Astrocyte of the spinal cord (primary cell): ENCODE measurements at places on chromosomes 12 and 14.

DNA sequence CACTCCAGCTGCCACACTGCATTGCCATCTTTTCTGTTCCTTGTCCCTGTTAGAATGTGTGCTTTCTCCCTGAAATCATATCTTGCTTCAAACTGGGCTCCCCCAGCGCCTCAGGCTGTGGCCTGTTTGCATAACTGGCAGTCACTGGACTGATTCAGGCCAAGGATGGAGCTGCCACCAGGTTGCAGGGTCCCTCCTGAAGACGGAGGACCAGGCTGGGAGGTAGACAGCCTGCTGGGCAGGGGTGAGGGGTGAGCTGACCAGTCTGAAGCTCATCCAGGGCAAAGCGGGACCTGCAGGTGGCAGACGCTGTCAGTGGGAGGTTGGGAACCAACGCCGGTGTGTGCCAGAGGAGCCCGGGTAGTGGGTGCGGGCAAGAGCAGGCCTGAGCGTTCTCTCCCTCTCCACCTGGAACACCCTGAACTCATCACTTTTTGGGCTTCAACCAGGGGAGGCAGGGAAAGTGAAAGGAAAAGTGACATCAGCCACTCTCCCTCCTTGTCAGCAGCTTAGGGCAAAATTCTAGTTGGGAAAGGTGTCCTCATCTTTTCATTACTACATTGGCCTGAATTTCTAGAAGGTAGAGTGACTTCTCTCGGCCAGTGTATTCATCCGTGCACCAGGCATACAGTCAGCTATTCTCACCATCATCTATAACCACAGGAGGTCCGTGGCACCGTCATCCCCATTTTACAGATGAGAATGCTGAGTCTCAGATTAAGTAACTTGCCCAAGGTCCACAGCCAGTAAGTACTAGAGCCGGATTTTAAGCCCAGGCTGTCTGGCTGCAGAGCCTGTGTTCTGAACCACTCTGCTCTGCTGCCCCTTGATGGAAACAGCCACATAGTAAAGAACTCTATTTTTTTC is 219.1 kb downstream of the SLC41A2 start:
- DNase-seq = no peak

DNA sequence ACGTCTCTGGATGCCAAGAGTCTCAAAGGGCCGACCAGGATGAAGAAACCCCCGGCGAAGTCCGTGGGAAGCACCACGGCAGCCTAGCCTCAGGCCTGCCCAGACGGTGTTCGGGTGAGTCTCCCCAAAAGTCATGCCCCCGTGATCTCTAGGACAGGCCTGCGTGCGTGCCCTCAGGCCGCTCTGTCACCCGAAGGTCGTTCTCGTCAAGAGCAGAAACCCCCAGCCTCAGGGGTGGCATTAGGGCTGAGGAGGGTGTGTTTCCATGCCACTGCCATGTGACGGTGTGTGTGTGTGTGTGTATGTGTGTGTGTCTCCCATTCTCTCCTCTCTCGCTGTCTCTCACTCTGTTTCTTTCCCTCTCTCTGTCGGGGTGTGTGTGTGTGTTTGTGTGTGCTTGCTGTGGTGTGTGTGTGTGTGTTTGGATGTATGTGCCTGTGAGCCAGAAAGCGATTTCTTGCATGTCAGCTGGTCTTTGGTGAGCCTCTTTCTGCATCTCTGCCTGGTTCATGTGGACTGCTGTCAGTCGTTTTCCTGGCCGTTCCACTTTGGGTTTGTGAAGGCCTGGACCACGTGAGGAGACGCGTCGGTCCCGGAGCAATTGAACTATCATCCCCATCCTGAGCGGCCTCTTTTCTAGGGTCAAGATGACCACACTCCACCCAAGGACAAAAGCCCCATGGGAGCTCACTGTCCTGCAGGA is 772.5 kb upstream of the ALG10B start:
- DNase-seq = no peak

- DNase-seq = no peak
These were observed 79.6 kb upstream of the PSMA6 start for GRCh38 chr14:35212471-35213142.

DNA sequence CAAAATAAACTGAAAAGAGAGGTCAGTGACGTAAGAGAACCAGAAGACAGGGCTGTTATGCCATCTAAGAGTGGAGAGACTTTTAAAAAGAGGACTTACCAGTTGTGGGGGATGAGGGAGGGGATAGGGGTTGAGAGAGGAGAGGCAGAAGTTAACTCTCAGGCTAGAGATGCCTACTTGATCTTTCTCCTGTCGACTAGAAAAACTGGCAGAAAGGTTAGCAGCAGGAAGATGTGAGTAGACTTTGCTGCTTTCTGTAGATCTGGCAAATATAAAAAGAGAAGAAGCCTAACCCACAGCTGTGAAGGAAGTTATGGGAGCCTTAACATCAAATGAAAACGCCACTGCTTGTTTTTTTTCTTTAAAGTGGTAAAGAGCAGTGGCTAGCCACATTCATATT is 10.7 kb downstream of the CREBL2 start:
- DNase-seq = no peak

DNA sequence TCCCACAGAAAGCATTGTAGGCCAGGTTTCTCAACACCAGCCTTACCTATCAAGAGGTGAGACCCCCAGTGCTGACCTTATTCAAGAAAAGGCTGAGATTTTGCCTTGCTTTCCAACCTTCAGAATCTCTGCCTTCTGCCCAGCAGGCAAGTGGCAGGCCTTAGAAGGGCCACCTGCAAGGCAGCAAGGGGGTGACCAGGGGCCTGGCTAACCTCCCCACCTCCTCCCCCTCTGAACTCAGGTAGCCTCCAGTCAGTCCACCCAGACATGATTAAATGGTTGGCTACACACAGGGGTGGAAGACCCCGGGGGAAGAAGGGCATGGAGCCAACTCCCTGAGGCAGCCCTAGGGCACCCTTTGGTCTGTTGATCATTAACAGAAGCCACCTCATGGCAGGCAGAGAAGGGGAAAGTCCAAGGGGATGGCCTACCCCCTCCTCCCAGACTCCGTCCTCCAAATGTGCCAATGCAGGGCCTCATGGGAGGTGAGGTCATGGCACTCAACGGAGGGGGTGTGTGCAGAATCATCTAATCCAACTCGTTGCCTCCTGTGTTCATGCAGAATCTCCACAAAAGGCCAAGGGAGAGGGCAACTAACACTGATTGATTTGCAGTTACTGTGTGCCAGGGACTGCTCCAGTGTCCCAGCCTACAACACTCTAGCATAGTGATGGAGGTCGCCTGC is 8.5 kb downstream of the ZFP36L1 start:
- DNase-seq = no peak

- DNase-seq = no peak
These were observed 55.8 kb downstream of the CCDC85C start for GRCh38 chr14:99548255-99548654.

- DNase-seq = peak; percentile 15
These were observed 492.2 kb downstream of the FLRT2 start for GRCh38 chr14:86022031-86022629.

DNA sequence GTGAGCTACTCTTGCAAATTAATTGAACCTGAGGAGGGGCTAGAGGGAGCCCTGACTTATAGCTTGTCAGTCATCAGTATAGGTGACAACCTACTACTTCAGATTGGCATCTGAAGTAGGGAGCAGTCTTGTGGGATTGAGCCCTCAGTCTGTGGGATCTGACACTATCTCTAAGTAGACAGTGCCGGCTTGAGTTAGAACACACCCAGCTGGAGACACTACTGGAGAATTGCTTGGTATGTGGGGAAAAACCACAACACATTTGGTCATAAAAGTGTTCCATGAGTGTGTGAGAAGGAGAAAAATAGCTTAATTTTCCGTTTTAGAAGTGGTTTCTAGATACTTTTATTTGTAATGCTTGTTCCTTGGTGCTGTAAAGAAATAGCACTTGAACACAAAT is 30.5 kb upstream of the DDHD1 start:
- no peak for DNase-seq

DNA sequence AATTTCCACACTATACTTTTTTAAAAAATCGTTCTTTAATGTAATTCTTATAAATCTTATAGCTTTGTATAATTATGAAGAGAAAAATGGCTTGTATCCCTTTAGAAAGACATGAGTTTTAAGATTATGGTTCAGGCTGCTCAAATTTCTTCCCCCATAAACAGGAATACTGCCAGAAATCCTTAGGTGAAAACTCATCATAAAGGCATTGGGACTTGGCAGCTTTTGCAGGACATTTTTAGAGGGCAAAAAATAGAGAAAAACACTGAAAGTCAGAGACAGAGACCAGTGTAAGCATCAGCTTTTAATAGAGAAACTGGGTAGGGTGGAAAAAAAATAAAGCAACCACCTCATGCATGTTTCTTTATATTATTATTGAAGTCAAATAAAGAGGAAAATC is 29.1 kb downstream of the LRRK2 start:
- DNase-seq = peak; percentile 73

- no peak for DNase-seq
These were observed 25.1 kb upstream of the CRIP2 start for GRCh38 chr14:105449276-105450122.

GRCh38 chr14:100529561-100530031 is 57.6 kb downstream of the BEGAIN start:
- DNase-seq = no peak

DNA sequence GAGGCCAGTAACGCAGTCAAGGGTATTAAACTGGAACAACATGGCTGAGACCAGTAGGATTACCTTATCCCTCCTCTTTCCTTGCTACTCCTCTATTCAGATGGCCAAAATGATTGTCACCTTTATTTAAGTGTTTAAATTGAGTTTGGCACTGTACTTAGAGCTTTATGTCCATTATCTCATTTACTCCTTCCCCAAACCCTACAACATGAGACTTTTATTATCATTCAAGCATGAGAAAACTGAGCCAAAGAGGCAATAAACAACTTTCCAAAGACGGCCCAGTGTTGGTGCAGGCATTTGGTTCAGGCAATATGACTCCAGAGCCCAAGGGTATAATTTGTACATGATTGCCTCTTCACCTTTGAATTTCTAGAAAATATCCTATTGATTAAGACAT is 370.9 kb upstream of the KITLG start:
- DNase-seq = no peak

DNA sequence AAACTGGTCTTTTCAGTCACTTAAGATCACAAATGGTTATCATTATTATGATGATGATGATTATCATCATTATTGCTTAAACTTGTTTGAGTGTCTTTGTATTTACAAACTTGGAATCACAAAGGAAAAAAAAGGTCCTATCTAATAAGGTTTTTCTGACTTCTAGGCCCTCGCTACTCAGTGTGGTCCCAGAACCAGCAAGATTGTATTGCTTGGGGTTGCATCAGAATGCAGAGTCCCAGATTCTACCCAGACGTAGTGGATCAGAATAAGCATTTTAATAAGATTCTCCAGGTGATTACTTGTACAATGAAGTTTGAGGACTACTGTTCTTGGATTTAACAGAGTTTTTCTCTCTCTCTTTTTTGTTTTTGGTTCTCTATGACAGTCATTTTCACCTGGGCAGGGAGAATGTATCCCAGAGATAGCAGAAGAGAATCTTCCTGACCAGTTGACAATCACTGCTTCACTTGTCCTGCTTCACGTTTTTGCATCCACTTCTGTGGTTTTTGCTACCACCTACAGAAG is 29.3 kb upstream of the PPP1R12A start:
- DNase-seq = no peak

DNA sequence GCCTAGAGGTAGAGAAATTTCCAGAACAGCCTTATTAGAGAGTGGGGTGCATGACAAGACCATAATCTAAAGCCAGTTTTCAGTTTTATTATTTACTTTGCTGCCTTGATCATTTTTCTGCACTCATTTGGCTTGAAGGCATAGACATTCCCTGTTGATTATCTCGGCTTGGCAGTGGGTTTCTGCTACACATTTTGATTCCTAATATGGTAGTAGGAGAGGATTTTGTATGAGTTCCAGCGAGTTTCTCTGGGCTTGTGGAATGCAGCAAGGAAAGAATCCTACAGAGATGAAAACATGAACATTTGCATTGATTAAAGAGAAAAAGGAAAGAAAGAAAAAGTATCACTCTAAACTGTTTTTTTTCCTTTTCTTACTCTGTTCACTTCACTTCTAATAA is 281.2 kb downstream of the PAWR start:
- peak; percentile 93 for DNase-seq

DNA sequence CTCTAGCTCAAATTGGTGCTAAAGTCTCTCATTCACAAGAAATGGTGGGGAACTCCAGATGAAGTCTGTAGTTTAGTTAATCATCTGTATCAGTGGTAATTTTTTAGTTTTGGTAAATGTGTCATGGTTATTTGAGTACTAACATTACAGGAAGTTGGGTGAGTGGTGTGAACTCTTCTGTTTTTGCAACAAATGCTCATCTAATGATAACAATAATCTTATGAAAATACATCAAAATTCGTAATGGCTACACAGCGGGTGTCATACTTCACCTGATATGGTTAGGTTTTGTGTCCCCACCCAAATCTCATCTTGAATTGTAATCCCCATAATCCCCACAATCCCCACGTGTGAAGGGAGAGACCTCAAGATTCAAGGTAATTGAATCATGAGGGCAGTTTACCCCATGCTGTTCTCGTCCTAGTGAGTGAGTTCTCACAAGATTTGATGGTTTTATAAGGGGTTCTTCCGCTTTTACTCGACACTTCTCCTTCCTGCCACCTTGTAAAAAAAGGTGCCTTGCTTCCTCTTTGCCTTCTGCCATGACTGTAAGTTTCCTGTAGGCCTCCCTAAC is 209.3 kb upstream of the FOXN3 start:
- no peak for DNase-seq

DNA sequence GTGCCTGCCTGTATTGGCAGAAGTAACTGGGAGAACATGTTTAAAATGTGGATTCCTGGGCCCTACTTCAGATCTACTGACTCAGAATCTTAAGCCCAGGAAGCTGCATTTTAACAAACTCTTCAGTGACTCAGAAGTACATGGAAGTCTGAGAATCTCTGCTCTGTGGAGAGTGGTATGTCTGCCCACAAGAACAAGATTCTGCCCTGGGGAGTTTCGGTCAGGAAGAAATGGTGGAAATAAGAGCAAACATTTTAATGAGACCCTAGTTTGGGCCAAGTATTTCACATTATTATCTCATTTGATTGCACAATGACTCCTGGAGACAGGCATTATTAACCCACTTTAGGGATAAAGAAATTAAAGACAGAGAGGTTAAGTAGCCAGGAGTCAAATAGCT is 8.2 kb downstream of the ALDH1L2 start:
- peak; percentile 31 for DNase-seq
